ENCODE measurements at places on chromosomes 16 and 17. TPM values are rescaled to one million over a fixed set of nuclear protein-coding genes. Genes with fewer than 3 reads are reported as not detected.
A peak's percentile ranks its signal among the peaks of the same experiment; 100 is the strongest.

DNA sequence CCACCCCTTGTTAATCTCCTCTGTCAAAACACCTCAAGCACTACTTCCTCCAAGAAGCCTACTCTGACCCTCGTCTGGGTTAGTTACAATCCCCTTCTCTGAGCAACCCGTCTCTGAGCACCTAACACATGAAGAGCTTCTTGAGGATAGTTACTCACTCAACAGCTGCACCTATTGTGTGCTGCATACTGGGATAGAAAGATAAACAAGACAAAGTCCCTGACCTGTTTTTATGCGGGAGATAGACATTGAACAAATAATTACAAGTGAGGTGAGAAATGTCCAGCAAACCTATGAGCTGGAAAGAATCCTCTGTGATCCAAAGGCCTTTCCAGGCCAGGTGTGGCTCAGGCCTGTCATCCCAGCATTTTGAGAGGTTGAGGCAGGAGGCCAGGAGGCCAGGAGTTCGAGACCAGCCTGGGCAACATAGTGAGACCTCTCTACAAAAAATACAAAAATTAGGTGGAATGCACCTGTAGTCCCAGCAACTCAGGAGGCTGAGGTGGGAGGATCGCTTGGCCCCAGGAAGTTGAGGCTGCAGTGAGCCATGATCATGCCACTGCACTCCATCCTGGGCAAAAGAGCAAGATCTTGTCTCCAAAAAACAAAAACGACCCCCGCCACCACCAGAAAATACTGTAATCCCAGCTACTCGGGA lies 5.5 kb upstream of the ZNF771 start:
- no peak for ATAC-seq

DNA sequence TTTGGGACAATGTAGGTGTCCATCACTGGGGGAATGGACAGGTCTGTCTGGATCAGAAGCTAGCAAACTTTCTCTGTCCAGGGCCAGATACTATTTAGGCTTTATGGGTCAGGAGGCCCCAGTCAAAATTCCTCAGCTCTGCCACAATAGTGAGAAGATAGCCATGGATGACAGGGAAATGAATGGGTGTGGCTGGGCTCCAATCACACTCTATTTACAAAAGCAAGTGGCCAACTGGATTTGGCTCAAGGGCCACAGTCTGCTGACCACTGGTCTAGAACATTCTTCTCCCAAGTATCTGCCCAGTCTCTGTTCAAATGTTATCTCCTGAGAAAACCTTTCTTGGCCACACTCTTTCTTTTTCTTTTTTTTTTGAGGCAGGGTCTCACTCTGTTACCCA lies 339.9 kb downstream of the SOX9 start:
- ATAC-seq: no peak

GRCh38 chr17:80869481-80870145 lies 122.0 kb upstream of the CHMP6 start:
- no peak for ATAC-seq

- ATAC-seq: peak; percentile 31
Measured at GRCh38 chr17:17812211-17813054, 24.4 kb downstream of the SREBF1 start.

DNA sequence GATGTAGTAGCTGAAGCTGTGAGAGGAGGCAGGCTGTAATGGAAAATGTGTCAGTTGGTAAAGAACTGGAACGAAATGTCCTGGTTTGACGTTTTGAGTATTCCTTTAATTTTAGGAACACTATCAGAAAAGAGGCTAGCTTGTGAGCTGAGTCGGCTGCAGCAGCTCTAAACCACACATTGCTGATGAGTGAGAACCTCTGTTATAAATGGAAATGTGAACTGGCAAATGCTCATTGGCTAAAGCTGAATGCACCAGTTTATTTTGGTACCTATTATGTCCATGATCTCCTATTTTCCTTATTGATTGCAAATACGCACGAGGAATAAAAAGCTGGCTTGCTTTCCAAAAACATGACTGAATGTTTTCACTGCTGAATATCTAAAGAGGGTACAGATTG lies 11.0 kb upstream of the WIPI1 start:
- ATAC-seq: no peak

GRCh38 chr16:77439106-77439505 lies 4.3 kb upstream of the ADAMTS18 start:
- ATAC-seq: no peak

- ATAC-seq: peak; percentile 8
Measured at GRCh38 chr16:28846933-28847273, 755 bp upstream of the TUFM start.

- ATAC-seq: no peak
Measured at GRCh38 chr16:28103516-28104170, 40.1 kb upstream of the GSG1L start.

GRCh38 chr17:40122999-40123810 lies 1.4 kb downstream of the MSL1 start:
- peak; percentile 22 for ATAC-seq

DNA sequence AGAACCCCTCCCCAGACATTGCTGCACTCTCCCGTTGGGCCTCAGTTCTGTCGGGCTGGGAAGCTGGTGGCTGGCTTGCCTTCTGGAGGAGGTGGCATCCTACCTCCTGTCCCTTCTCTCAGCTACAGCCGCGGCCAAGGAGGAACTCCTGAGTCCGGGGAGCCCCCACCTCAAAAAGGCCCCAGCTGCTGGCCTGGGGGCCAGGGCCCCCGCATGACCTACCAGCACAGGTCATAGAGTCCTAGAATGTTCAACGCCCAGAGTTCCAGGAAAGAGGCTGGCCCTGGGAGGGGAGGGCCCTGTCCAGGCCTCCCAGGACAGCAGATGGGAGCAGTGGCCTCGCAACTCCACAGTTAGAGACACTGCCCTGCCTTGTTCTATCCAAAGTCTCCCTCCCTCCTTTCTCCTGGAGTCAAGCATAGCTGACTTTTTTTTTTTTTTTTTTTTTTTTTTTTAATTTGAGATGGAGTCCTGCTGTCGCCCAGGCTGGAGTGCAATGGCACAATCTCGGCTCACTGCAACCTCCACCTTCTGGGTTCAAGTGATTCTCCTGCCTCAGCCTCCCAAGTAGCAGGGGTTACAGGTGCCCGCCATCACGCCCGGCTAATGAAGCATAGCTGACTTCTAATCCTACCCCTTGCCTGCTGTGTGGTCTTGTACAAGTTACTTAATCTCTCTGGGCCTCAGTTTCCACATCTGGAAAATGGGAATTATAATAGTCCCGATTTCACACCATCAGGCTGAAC lies 7.1 kb downstream of the CARHSP1 start:
- no peak for ATAC-seq

DNA sequence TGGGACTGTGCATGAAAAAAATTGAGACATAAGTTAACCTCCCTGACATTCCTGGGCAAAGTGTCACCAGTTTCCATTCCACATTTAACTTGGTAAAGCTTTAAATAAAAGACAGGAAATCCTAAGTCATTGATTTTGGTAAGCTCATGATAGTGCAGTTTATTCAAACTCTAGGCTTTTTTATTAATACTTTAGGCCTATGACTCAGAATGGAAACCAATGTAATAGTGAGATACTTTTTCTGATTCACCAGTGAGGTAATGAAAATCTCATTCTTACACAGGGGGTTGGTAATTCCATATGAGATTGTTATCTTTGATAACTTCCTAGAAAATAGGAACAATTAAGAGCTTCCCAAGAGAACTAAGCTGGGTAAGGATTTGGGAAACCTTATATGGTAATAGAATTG lies 91.1 kb downstream of the NLK start:
- ATAC-seq: peak; percentile 87

DNA sequence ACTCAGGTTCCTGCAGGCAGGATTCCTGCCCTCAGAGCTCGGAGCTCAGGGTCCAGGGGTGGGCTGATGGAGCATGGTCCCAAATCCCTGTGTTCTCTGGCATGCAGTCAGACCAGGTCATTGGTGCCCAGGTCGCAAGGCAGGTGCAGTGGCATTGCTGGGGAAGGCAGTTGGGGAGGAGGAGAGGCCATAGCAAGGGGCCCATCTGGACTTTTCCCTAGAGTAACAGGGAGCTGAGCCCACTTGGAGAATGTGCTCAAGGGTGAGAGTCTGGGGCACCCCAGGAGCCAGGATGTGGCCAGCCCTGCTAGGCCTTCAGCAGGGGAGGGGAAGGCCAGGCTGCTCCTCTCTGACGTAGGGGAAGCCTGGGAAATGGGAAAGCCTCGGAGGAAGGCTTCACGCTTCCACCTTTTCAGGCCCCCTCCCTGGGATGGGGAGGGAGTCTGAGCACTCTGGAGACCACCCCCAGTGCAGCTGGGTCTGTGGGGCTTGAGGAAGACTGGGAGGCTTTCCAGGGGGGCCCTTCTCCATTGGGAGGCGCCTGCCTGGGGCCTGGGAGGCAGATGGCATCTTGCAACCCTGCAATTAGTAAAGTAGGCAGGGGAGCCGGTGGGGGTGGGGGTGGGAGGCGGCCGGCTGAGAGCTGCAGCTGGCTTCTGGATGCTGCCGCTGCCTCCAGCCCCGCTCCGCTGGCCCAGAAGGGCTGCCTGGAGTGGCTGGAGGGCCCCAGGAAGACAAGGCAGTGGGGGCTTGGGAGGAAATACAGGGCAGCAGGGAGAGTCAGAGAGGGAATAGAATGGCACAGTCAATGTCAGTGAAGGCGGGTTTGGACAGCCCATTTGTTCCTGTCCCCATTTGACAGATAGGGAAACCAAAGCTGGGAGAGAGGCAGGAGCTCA lies 21.1 kb upstream of the DOK4 start:
- ATAC-seq: no peak

DNA sequence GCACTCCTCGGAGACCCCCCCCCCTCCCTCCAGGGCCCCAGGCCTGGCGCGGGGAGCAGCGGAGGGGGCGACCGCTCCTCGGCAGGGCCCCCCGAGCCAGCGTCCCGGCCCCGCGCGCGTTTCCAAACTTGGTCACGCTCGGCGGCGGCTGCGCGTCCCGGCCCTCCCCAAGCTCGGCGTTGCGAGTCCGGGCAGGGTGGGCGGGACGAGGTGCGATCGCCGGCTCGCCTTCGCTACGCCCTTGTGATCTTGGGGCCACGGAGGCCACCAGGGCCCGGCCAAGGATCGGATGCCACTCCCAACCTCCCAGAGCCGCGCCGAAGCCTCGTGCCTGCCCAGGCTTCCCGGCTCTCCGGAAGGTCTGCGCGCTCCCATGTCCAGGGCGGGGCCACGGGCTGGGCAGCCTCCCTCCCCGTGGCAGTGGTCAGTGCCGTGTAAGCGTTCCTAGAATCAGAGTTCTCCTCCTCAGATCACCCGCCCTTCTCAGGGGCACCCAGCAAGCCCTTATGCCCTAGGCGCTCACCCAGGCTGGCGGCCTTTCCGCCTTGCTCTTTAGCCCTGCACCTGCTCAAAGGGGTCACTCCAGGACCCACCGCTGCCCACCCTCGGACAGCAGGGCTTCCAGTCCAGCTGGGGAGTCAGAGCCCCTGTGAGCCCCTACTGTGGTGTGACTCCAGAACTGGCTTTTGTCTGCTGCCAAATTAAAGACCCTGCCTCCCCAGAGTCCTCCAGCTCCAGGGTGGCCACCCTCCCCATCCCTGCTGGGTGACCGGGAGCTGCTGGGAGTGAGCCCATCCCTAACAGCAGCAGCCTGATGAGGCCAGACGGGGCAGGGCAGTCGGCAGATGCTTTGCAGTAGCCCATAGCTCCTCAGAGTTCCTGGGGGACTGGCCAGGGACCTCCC lies 12.2 kb upstream of the MRPS23 start:
- peak; percentile 42 for ATAC-seq

KRTAP4-4 gene
- total RNA-seq: not detected

RPS2 gene
- 3,204 TPM for total RNA-seq

SDR42E1 gene
- 14.5 TPM for total RNA-seq

WFDC1 gene
- 1.1 TPM for total RNA-seq

PPL gene
- 705 TPM for total RNA-seq
